Right lung (tissue), 10 donors: ENCODE measurements at places on chromosomes 2 and 18. TPM values are rescaled to one million over a fixed set of nuclear protein-coding genes. Genes with fewer than 3 reads are reported as not detected.

- DNase-seq: no peak
Observed at GRCh38 chr2:168626096-168626495, 170.0 kb downstream of the CERS6 start.

DNA sequence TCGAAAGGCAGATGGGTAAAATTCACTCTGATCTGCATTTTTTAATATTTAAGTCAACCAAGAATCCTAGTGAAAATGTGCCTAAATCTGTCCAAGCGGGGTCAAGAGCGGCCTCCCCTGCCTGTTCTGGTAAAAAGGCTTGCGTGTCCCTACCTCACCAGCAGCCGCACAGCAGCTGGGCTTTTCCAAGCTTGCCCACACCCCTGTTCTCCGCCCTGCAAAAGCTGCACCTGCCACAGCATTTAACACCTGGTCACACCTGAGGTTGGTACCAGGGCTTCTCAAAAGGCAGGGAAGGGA lies 25.8 kb upstream of the TMEM182 start:
- DNase-seq: no peak

- no peak for DNase-seq
Observed at GRCh38 chr2:235637896-235638295, 144.1 kb downstream of the AGAP1 start.

- DNase-seq: no peak
Observed at GRCh38 chr2:150376553-150377335, 110.7 kb downstream of the RND3 start.

GRCh38 chr18:39960550-39960949 lies 1994.5 kb upstream of the PIK3C3 start:
- DNase-seq: no peak

DNA sequence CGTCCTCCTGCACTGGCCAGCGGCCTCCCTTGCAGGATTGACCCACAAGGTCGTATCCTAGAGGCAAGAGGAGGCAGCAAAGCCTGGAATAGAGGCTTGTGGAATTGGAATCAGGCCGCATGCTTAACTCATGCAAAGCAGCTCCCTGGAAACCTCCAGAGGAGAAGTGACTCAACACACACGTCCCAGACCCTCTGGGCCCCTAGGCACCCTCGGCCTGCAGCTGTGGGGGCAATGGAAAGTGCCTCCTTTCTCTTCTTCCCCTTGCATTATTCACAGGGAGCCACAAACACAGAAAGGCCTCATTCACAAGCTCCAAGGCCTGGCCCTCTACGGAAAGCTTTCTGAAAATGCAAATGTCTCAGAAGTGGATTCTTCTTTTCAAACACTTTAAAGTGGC lies 19.6 kb downstream of the SPATA3 start:
- DNase-seq: no peak

COX5B gene
- 127 TPM for polyA plus RNA-seq

RMDN2 gene
- 20.5 TPM for polyA plus RNA-seq
